ENCODE measurements at places on chromosomes 5 and 9. TPM values are rescaled to one million over a fixed set of nuclear protein-coding genes. Genes with fewer than 3 reads are reported as not detected.
A peak's percentile ranks its signal among the peaks of the same experiment; 100 is the strongest.

Gene FLT4
- 1.6 TPM for total RNA-seq

Gene EMB
- 139 TPM for total RNA-seq

DNA sequence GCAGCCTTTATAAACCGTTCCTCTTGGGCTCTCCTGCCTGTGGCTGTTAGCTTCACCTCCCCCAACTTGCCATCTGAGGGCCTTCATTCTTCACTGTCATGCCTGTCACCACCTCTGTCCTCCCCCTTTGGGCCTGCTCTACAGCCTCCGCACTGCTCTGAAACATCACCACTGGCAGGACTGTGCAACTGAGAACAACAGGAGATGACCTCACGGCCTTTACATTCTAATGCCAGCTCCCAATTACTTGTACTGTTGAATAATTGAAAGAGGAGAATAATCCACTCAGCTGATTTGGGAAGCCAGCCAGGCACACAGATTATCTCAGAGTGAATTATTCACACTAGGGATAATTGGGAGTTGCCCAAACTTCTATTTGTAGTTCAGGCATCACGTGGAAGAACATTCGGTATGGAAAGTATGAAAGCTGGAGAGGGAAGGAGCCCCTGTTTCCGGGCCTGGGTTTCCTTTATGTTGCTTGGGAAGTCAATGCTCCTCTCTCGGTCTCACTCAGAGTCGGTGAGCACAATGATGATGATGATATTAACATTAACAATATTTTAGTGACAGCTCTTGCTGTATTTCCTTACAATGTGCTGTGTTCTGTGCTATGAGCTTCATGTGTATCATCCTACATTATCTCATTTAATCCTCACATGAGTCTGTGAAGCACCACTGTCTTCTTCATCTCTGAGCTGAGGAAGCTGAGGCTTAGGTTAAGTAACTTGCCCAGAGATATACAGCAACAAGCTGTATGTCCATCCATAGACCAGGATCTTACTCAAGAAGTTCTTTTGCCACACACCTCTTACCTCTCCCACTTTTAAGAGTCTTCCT is 99.3 kb upstream of the LRRTM2 start:
- no peak for DNase-seq

DNA sequence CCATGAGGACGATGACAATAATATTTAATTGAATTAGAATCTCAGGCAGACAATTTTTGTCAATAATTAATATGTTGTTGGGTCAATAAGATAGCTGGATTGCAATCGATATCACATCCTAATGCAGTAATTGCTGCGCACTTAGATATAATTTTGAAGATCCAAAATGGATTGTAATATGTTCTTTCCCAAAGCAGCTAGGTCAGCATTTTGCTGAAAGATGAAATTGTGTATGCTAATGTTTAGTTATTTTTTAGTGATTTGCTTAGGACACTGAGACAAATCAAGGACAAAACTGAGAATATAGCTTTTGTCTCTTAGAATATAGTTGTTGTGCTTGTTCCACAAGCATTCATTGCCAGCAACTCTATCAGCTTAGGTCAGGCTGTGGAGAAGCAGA is 389.9 kb downstream of the MTRR start:
- DNase-seq, result no peak

Gene TNFSF8
- 52.6 TPM for total RNA-seq

GRCh38 chr5:72956324-72957140 is 691 bp downstream of the FCHO2 start:
- peak; percentile 41 for DNase-seq

Gene NACC2
- total RNA-seq, result 6.4 TPM

GRCh38 chr5:155299386-155300005 is 285.9 kb downstream of the KIF4B start:
- no peak for DNase-seq

All from activated CD8-positive, alpha-beta T cell treated with anti-CD3 and anti-CD28 coated beads, Interleukin-2, amount 10 ng/mL, durations not matched to agents 7 days and 5 days (primary cell).